ENCODE measurements at places on chromosomes 11 and 22.

- no peak for DNase-seq
Measured at GRCh38 chr11:68962527-68963250, 18.1 kb downstream of the MRGPRD start.

GRCh38 chr11:113016905-113017304 is 55.7 kb downstream of the NCAM1 start:
- no peak for DNase-seq

- DNase-seq, result no peak
Measured at GRCh38 chr11:48093323-48093722, 113.0 kb downstream of the PTPRJ start.

- no peak for DNase-seq
Measured at GRCh38 chr11:112345166-112345565, 84.5 kb upstream of the PLET1 start.

DNA sequence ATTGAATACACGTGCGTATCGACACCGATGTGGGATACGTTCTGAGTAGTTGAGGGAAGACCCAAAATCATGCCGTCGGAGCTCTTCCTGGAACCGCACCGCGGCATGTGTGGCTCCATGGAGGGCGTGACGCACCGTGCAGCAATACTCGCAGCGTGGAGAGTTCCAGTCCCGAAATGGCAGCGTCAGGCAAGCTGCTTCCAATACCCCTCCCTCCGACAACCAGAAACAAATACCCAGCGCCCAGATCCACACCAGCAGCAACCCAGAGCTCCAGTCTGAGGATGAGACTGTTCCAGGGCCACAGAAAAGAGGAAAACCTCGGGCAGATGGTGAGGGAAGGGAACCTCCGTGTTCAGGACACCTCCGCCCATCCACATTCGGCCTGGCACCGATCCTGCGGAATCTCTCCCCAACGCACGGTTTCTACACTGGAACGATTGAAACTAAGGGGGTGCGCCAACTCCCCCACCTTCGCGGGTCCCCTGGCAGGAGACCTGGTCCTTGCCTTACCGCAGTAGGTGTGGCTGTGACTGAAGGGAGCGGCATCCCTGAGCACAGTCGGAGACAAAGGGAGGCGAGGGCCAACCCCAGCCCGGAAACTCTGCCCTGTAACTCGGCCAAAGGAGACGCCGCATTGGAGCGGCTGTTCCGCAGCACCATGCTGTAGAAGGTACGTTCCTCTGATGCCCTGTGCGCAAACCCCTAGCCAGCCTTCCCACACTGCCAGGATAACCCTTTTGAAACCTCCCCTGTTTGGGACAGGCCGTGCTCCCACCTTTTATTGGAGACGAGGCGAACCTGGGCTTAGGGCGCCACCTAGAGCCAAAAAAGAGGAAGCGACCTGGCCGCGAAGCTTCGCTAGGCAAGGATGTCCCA is 28.2 kb downstream of the DBX1 start:
- peak; percentile 61 for DNase-seq

DNA sequence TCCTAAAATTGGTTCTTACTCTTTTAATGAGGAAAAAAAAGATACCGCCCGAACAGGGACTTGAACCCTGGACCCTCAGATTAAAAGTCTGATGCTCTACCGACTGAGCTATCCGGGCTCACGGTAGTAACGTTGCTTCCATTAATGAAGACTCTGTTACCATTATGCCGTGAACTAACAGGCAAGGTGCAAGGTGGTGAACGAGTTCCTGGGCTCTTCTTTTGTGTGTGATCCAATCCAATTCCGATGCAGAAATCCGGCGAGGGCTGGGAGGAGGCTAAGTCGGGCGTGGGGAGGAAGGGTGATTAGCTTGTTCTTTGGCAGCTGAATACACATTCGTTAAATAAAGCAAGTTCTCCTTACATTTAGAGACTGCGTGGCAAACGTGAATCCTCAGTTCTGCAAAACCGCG is 49.0 kb downstream of the OR4D9 start:
- DNase-seq, result no peak

DNA sequence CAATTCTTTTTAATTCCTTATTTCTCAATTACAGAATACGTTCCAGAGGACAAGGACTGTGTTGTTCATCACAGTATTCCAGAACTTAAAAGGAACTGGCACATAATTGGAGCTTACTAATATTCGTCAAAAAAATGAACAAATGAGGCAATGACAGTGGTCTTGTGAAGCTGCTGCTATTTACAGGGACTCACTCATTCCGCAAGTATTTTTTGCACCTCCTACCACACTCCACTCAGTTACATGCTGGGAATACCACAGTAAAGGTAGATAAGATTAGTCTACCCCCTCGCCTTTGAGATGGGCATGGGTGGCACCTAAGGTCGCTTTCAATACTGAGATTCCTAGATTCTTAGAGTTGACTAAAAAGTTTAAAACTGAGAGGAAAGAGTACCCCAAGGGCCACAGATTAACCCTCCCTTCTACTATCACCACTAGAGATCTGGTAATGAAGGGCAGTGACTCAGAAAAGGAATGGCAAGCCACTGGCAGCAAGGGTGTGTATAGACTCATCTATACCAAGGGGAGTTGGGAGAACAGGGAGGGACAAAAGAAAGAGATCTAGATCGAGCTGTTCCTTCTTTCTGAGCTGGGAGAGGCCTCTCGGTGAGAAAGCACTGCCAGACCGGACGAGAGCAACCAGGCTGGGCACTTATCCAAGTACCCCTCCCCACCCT is 85.0 kb downstream of the RPL27A start:
- DNase-seq, result no peak

- no peak for DNase-seq
Measured at GRCh38 chr11:25357133-25357532, 860.3 kb downstream of the LUZP2 start.

DNA sequence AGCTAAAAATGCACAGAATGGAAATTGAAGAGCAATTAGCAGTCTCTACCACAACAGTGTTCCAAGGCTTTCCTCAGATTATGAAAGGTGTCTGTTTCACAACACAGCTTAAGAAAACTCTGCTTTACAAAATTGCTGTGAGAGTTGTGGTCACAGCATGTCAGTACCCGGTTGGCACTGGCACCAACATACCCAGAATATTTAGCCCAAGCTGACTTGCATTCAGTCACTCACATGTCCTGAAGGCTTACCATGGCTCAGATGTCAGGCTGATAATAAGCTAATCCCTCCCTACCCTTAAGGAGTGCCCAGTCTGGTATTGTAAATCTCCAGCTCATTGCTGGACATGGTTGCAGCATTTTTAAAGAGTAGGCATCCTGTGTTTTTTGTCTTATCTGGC is 14.9 kb downstream of the NCR3LG1 start:
- DNase-seq, result no peak

DNA sequence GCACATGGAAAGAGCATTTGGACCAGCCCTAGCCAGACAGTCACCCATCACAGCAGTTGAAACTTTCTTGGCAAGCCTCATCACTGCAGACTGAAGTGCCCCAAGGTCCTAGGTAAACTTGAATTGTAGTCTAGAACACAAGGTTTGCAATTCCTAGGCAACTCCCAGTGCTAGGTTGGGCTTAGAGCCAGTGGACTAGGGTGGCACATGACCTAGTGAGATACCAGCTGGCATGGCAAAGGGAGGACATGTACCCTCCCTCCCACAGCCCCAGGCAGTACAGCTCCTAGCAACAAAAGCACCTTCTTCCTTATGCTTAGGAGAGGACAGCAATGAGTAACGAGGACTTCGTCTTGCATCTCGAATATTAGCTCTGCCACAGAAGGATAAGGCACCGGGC is 889.5 kb downstream of the JRKL start:
- DNase-seq, result no peak

DNA sequence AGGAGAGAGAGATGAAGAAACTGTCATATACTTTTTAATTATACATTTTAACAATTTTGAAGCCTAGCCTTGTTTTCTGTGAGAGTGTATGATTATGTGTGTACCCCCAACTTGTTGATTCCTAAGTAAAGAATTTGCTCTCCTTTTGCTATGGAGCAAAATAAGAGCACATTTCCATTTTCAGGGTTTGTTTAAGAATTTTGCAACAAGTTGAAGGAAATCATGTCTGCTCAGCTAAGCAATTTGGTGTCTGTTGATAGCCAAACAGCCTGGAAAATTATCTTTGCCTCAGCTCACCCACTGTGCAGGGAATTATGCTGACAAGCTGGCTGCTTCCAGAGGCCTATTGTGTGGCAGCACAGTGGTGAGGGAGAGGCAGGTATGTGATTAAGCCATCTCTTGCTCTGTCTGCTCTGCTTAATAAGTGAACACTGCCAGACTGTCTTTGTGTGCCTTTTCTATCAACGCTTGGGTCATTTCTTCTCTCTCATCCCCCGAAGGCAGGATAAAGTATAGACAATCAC is 135.1 kb upstream of the TTC12 start:
- no peak for DNase-seq

- DNase-seq, result no peak
Measured at GRCh38 chr22:37161443-37161842, 11.7 kb upstream of the IL2RB start.

DNA sequence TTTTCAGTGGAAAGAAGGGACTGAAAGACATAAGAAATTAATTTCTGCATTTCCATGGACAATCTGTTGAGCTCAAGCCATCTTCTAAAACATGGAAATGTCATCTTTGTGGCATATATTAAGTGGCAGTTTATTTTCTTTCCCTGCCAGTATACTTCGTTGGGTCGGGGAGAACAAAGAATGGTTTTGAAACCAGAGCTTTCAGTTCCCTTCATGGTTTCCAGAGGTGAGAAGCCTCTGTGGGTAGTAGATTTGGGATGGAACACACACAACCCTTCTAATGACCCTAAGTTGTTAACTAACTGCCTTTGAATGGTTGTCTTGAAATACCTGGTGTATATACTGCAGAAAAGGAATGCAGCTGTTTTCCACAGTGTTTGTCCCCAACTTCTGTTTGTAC is 17.6 kb upstream of the GAS2L1 start:
- no peak for DNase-seq

- peak; percentile 93 for DNase-seq
Measured at GRCh38 chr11:66842896-66843775, at the start of gene RCE1. Gene RCE1 (plus strand): TSS chr11:66843441. CDS start chr11:66843456, 15 bp downstream.

- no peak for DNase-seq
Measured at GRCh38 chr11:16299390-16299789, 57.0 kb downstream of the SOX6 start.

GRCh38 chr11:57240007-57240406 is 3.0 kb upstream of the APLNR start:
- no peak for DNase-seq

DNA sequence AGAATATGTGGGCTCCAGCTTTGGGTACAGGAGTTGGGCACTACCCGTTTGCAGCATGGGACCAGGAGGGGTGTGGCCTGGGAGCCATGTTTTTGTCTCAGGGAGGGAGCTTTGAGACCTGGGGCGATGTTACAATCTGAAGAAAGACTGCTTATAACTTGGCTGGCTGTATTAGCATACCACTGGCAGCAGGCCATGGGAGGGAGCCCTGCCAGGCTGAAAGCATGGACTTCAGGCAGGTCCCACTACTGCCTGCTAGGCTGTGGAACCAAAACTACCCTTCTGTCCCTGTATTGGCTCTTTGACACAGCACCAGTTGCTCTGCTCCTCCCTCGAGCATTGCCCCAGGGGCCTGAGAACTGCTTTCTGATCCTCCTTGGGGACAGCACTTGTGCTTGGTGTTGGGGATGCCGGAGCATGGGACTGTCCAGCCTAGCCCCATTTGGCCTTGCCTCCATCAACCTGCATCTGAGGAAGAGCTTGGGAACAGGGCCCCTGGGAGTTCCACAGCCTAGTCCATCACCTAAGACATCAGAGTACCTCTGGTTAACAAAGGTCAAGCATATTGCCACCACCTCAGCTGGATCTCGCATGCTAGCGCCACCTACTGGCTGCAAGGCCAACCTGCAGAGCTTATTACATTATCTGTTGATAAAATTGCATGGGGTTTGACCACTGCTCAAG is 217.4 kb downstream of the SBF2 start:
- DNase-seq, result no peak

DNA sequence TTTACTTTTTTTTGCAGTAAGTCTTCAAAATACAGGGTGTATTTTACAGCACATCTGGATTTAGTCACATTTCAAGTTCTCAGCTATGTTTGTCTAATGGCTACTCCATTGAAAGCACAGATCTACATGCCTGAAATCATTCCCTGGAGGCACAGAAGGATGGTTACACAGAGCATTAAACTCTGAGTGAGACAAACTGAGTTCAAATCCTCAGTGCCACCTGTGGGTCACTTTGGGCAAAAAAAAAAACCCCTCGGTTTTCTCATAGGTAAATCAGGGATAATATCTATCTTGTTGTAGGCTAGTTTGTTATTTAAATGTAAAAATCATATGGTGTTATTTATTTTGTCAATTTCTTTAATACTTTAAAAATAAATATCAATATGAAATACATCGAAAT is 7.7 kb downstream of the ANKRD49 start:
- DNase-seq, result no peak

- no peak for DNase-seq
Measured at GRCh38 chr11:41714101-41714500, 254.6 kb upstream of the LRRC4C start.

DNA sequence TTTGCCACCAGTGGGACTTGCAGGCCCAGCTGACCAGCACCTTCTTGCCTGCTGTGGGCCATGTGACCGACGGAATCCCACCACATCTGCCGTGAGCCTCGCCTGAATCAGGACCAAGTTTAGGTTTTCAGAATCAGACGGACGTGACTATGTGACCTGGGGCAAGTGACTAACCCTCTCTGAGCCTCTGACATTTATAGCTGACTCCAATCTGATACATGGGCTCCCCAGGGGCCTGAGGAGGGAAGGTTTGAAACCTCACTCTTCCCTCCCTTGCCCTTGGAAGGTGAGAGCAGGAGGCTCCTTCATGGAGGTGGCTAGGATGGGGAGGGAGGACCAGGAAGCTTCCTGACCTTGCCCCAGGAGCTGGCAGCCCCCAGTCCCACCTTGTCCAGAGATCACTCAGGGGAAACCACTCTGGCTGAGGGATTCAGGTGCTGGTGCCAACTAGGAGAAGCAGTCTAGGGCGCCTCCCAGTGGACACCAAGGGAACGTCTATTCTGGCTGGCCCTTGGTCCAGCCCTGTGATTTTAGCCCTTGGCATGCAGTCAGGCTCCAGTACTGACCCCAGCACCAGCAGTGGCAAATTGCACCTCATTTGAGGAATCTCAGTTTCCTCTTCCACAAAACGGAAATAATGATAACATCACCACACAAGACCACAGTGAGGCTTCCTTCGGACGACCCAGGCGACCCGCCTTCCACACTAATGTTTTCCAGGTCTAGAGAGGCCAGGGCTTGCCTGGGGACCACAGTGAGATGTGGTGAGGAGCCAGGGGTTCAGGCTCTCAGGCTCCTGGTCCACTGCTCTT is 47.2 kb upstream of the SYT7 start:
- peak; percentile 30 for DNase-seq

DNA sequence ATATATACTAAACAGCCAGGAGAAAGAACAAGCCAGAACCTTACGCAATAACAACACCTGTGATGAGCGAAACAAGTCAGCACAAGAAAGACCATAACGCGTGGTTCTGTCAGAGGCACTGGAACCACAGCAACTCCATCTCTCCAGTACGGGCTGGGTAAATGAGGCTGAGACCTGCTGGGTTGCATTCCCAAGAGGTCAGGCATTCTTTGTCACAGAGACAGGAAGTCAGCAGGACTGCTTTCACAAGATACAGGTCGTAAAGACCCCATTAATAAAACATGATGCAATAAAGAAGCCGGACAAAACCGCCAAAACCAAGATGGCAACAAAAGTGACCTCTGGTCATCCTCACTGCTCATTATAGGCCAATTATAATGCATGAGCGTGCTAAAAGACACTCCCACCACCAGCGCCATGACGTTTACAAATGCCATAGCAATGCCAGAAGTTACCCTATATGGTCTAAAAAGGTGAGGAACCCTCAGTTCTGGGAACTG is 21.7 kb downstream of the TPST2 start:
- no peak for DNase-seq

GRCh38 chr11:75031771-75032549 is 43.2 kb downstream of the NEU3 start:
- DNase-seq, result peak; percentile 60

- no peak for DNase-seq
Measured at GRCh38 chr11:83120327-83120726, 36.6 kb upstream of the PCF11 start.

All from activated T-cell treated with anti-CD3 and anti-CD28 coated beads, Interleukin-2, amount 50 U/mL, for 1 hour (primary cell).